ENCODE measurements at places on chromosomes 1 and 21.
A peak's percentile ranks its signal among the peaks of the same experiment; 100 is the strongest.

- DNase-seq = peak; percentile 69
These were observed 1.4 kb downstream of the PEA15 start for GRCh38 chr1:160206421-160207117.

DNA sequence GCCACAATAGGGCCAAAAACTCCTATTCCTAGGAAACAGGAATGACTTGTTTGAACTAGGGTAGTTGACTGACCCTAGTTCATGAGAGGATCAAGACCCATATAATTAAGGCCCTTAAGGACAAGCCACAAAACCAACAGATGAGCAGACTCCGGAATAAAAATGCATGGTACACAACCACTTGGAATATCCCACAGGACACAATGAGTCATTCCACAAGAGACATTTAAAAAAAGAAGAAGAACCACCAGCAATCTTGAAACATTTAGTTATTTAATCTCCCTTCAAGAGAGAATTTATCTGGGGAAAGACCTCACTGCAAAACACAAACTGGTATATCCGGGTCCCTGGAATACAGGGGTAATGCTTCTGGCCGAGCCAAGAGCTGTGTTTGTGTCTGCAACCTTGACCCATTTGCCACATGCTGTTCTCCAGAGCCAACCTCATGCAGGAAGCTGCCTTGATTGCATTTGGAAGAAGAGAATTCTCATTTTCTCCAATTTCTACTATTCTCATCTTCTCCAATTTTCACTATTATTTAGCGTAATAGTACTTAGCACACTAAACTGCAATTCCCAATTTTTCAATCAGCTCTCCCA lies 135.5 kb downstream of the TGFBR3 start:
- DNase-seq = no peak

GRCh38 chr1:164867590-164867989 lies 308.6 kb downstream of the PBX1 start:
- DNase-seq = no peak

- DNase-seq = no peak
These were observed 44.2 kb downstream of the PRRX1 start for GRCh38 chr1:170707959-170708655.

- peak; percentile 18 for DNase-seq
These were observed 997 bp downstream of the CASZ1 start for GRCh38 chr1:10795276-10796021.

- no peak for DNase-seq
These were observed at the start of gene LRRC38 for GRCh38 chr1:13513895-13514546. LRRC38 (minus strand) TSS chr1:13514003; CDS start chr1:13513593, 410 bp downstream.

DNA sequence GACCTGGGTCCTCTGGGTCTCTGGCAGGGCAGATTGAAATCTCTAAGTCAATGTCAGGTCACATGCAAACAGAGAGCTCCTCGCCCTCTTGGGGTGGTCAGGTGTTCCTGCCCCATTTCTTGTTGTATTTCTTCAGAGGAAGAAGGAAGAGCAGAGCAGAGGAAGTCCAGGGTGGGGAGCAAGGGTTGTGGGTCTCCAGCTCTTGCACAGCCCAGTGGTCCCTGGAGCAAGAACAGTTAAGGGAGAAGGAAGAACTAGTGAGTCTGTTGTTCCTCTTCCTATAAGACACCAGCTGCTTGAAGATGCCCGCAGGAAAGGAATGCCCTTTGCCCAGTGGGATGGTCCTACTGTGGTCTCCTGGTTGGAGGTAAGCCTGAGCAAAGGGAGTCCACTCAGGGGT lies 26.3 kb downstream of the MYOG start:
- DNase-seq = no peak

DNA sequence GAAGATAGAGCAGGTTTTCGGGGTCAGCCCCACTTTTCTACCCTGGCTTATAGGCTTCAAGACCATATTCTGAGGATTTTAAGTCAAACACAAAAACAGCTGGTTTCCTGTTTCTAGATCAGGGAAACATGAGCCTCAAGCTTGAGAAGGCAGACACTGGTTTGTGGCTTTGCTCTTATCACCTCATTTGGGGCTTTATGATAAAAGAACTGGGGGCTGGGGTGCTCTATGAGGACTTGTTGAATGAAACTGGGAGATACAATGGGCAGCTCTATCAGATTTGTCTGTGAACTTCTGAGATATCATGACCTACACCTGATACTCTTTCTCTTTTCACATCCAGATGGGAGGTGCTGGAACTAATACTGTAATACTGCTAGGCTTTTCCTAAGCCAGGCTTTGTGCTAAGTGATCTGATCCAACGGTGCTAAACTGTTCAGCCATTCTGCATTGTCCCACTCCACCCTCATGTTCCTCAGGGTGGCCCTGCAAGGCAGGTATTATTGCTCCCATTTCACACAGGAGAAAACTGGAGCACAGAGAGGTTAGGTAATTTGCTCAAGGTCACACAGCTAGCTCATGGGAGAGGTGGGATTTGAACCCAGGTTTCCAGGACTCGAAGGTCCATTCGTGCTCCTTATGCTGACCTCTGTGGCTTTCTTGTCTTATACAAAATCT lies 6.6 kb downstream of the AJAP1 start:
- no peak for DNase-seq

GRCh38 chr1:93591676-93592550 lies 89.7 kb downstream of the BCAR3 start:
- DNase-seq = peak; percentile 63

GRCh38 chr1:56527548-56528302 lies 51.6 kb downstream of the PLPP3 start:
- DNase-seq = no peak

GRCh38 chr1:94215955-94216354 lies 21.4 kb downstream of the ARHGAP29 start:
- DNase-seq = no peak

DNA sequence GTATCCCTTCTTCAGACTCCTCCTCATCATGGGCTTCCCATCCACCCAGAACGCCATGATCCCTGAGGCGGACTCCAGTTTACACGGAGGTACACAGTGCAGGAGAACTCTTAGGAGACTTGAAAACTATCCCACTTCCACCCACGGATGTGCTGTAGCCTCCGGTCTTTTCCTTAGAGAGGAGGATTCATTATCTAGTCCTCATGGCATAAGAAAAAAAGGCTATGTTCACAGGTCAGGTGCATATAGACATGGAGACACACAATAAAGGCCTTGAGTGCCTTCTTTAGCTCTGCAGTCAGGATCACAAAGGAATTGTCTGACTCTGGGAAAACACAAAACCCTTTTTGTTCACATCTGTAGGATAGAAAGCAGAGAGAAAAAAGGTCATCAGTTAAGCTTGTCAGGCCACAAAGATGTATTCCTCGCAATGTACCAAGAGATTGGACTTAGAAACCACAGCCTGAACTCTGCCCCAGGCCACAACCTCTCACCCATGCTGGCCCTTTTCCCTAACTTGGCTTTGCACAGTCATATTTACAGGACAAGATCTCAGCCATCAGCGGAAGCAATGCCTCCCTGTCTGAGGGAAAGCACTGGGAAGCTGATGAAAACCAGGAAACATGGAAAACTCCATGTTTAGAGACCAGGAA lies 9.0 kb downstream of the CRP start:
- no peak for DNase-seq

DNA sequence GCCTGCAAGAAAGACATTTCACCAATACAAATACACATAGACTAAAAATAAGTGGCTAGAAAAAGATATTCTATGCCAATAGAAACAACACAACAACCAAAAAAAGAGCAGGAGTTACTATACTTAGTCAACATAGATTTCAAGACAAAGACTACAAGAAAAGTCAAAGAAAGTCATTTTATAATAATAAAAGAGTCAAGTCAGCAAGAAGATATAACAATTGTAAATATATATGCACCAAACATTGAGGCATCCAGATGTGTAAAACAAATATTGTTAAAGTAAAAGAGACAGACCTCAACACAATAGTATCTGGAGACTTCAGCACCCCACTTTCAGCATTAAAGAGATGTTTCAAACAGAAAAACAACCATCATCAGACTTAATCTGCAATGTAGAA lies 104.6 kb downstream of the AMY1C start:
- DNase-seq = no peak

DNA sequence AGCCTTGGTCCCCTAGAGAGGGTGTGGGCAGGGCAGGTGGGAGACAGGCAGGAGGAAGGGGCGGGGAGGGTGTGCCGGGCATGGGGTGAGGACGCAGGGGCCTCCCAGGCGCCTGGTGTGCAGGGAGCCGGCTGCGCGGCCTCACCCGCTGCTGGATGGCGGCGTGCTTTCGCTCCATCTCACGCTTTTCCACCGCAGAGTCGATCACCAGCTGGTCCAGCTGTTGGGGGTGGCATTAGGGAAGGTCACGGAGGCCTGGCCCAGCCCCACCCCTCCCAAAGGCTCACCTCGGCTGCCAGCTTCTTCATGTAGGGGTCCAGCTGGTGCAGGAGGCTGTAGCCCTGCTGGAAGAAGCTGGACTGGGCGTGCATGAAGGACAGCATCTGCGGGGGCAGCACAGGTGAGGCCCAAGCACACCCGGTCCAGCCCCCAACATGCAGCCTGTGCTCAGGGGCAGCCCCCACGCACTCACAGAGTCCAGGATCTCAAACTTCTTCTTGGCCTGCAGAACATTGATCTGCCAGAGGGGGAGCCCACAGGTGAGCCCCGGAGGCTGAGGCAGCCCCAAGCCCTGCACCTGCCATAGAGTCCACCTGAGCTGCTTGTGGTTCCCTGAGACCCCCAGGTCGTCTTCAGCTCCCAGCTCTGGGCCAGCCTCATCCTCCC lies 7.9 kb downstream of the ACAP3 start:
- peak; percentile 54 for DNase-seq

DNA sequence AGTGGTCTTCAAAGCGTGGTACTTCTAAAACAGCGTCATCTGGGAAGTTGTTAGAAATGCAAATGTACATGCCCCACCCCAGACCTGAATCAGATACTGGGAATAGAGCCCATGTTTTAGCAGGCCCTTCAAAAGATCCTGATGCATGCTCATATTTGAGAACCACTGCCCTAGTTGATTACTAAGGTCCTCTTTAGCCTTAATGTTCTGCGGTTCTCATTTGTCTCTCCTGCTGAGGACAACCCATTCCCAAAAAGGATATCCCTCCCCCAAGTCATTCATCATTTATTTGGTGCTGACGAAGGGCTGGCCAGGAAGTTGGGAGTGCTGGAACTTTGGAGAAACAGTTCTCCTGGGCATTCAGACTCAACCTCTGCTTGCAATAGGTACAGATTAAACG lies 92.4 kb upstream of the RALGPS2 start:
- DNase-seq = no peak

- no peak for DNase-seq
These were observed 66.5 kb upstream of the GADD45A start for GRCh38 chr1:67618285-67619018.

DNA sequence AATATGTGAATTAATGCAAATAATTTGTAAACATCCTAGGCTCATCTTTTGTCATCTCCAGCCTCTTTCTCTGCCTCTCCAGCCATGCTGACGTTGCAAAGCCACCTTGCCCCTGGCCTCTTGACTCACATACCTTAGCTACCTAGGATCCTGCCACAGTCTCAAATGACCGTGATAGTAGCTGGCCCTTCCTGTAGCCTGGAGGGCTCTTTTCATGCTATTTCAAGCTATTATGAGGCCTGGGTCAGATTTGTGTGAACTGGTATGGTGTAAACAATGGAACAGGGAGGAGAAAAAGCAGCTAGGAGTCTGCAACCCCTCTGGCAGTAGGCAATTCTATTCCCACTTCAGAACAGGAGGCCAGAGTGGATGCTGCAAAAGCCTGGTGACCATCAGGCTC lies 337.7 kb downstream of the DISC1 start:
- no peak for DNase-seq

- DNase-seq = peak; percentile 44
These were observed 194.6 kb downstream of the NRIP1 start for GRCh38 chr21:14869984-14870852.

- no peak for DNase-seq
These were observed 16.3 kb upstream of the DESI2 start for GRCh38 chr1:244636488-244637259.

DNA sequence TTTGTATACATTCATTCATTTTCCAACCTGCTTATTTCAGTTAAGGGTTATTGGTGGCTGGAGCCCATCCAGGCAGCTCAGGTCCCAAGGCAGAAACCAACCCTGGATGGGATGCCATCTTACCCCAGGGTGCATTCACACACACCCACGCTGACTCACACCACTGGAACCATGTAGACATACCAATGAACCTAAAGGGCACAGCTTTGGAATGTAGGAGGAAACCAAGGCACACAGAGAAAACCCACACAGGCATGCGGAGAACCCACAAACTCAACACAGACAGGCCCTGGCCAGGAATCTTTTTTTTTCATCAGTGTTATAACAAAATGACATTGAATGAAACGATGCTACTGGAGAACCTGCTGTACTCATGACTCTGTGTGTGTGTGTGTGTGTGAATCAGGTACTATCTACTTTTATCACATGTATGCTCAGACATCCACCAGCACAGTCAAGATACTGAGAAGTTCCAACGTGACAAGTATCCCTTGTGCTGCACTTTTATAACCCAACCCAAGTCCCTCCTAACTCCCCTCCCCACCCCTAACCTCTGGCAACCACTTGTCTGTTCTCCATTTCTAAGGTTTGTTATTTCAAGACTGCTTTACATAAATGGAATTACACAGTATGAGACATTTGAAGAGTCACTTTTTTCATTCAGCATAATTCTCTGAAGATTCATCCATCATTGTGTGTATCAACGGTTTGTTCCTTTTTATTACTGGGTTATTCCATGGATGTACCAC lies 286.8 kb upstream of the PLD5 start:
- DNase-seq = no peak

DNA sequence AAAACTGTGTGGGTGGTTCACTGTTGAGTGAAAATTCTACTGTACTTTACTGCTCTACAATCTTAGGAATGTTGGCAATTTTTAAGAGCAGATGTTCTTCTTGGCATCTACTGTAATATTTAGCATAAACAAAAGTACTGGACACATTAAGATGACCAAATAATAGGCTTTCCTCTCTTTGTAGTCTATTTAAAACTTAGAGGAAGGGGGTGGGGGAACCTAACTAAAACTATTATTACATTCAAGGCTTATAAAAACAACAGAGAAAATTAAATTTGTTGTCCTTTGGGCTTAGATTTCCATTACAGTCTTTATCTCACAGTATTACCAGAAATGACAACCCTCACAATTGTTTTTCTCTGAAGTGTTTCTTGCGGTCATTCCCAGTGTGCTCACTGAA lies 181.2 kb downstream of the PLPPR4 start:
- no peak for DNase-seq

DNA sequence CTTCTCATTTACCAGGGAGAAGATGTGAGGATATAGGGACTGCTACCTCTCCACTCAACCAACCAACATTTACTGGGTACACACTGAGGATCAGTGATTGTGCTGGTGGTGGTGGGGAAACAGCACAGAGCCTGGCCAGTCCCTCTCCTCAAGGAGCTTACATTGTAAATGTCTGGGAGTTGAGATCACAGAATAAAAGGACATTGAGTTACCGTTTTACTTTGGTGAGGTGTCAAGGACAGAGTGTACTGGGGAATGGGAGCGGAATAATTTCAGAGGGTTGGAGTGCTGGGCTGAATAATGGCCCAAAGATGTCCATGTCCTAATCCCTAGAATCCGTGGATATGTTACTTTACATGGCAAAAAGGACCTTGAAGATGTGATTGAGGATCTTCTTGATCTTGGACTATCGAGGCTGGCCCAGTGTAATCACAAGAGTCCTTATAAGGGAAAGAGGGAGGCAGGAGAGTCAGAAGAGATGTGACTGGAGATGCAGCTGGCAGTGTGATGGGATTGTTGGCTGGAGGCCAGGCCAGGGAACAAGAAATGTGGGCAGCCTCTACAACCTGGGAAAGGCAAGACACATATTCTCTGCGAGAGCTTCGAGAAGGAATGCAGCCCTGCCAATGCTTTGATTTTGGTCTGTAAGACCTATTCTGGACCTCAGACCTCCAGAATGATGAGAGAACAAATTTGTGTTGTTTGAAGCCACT lies 26.6 kb upstream of the RWDD3 start:
- no peak for DNase-seq

All from B cell (primary cell).